ENCODE measurements at places on chromosomes 16 and 17.

GRCh38 chr16:62955033-62955349 lies 918.8 kb upstream of the CDH8 start:
- DNase-seq, result no peak

GRCh38 chr16:88596483-88596882 lies 26.3 kb downstream of the ZC3H18 start:
- no peak for DNase-seq

DNA sequence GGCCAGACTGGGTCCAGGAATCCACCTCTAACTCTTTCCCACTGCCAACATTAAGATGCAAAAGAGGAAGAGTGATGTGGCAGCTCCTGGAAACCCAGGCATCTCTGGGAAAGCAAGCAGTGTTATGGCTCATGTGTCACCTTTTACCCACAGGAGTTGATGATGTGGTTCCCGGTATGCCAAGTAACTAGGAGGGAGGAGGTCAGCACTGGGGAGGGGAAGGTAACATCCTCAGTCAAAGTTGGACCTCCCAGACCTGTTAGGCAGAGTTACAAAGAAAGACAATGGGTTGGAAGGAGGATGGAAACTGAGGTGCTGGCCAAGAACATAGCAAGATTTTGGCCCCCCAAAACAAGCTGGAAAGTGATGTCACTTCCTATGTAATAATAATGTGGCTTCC lies 11.4 kb downstream of the KRABD2 start:
- DNase-seq, result peak; percentile 61

DNA sequence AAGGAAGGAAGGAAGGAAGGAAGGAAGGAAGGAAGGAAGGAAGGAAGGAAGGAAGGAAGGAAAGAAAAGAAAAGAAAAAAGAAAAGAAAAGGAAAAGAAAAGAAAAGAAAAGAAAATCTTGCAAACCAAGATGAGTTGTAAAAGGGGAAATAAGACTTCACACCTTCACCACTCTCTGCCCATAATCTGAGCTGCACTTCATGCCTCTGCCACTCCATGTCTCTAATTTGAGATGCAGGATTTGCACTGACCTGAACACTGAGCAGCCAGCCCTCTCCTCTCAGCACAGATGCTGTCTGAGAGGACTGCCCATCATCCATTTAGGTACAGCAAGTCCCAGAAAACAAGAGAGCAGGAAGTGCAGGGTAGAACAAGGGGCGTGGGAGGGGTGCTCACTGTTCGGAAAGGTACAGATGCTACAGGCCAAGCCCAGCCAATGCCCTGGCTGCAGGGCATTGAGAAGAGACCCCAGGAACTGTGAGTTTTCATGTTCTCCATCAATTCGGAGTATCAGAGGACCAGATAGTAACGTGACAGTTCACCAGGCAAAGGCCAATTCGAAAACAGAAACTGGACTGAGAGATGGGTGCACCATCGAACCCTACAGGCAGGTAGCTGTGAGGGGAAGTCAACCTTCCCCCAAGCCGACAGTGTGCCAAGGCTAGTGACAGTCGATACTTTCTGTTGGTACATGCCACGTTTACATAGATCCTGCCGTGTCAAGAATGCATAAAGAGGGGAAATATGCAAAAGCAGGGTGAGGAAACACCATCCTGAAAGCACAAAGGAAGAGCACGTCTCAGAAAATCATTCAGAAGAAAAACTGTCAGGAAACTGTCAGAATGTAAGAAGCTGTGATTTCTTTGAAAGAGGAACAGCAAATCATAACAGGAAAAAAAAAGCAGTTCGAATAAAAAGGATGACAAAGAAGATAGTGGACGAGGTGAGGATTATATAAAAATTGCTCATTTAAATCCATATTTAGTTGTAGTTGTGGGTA lies 142.0 kb upstream of the RCVRN start:
- DNase-seq, result no peak

GRCh38 chr16:86980644-86981043 lies 336.5 kb downstream of the C16orf95 start:
- DNase-seq, result no peak

GRCh38 chr17:70869402-70870085 lies 700.2 kb downstream of the KCNJ2 start:
- no peak for DNase-seq

DNA sequence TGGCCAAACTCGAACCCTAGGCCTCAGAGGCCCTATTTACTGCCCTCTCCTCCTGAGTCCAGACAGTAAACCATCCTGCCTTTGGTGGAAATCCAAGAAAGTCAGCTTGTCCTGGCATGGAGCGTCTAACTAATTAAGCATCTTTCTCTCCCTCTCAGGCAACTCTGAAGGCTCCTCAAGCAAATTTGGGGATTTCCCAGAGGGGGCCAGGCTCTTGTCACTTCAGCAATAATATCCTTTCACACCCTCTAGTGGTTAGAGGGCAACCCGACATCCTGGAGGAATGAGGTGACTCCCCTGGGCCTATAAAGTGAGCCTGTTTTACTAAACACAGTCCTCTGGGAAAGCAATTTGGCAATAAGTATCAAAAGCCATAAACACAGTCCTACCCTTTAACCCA lies 60.4 kb downstream of the NOG start:
- peak; percentile 89 for DNase-seq

- no peak for DNase-seq
These were observed 1.8 kb upstream of the ACTG1 start for GRCh38 chr17:81514489-81514738.

GRCh38 chr17:61429274-61429673 lies 22.9 kb upstream of the TBX4 start:
- no peak for DNase-seq

DNA sequence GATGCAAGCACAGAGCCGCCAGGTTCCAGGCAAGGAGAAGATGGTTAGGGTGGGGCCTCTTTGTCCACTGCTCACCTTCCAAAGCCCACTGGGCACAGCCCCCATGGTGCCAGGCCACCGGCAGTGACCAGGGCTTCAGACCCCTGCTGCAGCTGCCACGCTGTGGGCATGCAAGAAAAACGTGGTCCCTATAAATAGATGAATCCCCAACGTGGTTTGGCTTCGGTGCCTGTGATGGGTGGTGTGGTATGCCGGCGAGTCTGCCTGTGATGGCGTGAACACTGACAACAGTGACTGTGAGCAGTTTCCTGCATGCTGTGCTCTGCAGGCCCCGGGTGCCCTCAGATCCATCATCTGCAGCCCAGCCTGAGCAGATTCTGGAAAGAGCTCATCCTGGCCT lies 36.6 kb downstream of the RAB11FIP4 start:
- DNase-seq, result no peak

- no peak for DNase-seq
These were observed 1.3 kb downstream of the SLC2A4 start for GRCh38 chr17:7282752-7283321.

GRCh38 chr16:5336941-5337340 lies 239.3 kb upstream of the EEF2KMT start:
- DNase-seq, result no peak

DNA sequence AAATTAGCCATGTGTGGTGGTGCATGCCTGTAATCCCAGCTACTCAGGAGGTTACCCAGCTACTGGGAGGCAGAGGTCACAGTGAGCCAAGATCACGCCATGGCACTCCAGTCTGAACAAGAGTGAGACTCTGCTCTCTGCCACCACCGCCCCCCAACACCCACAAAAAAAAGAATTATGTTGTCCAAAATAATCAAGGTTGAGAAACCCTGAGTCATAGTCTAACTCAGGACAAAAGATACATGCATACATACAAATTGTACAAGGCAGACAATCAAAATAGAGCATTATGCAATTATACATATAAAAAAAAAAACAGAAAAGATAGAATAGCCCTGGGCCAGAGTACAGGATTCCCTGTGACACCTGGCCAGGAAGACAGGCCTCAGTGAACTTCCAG lies 6.6 kb upstream of the KPNB1 start:
- DNase-seq, result no peak

GRCh38 chr17:2814481-2815341 lies 18.5 kb downstream of the RAP1GAP2 start:
- DNase-seq, result peak; percentile 68

DNA sequence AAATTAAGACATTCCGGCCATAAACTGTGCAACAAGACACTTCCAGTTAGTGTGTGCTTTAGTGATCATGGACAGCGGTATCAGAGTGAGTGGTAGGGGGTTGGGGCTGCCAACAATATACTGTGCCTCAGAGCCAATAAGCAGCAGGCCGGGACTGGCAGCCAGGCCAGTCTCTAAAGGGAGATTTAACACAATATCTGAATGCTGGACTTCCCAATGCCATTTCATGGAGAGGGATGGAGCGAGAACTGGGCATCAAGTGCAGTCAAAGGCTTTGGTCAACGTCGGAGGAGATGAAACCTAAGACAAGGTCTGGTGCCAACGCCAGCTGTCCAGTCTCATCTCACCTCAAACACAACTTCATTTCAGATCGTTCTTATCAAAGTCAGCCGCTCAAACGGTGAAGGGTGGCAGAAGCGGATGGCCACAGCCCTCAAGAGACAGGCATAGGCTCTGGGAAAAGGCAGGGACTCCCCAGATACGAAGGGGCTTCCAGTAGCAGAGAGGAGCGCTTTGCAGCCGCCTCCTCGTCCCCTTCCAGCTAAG lies 935 bp downstream of the USP32 start:
- peak; percentile 53 for DNase-seq

DNA sequence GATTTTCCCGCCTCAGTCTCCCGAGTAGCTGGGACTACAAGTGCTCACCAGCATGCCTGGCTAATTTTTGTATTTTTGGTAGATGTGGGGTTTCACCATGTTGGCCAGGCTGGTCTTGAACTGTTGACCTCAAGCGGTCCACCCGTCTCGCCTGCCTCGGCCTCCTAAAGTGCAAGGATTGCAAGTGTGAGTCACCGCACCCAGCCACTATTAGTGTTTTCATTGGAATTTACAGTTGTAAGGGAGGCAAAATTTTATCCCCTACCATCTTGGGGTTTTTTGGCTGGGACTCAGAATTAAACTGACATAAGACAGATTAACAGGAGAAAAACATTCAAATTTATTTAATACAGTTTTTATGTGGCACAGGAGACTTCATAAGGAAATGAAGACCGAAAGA lies 12.3 kb upstream of the MYCBPAP start:
- peak; percentile 69 for DNase-seq

DNA sequence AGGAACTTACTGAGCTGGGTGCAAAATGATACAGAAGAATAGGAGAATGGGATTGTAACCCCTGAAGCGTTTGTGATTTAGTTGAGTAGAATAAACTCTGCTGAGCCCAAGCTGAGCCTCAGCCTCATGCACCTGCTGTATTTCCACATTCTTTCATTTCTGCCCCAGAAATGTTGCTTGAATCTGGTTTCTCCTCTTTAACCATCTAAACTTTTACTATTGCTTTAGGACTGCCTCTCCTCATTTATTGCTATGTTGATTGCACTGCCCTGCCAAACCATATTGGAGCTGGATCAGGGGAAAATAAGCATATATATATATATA lies 64.8 kb downstream of the PITPNC1 start:
- DNase-seq, result no peak

DNA sequence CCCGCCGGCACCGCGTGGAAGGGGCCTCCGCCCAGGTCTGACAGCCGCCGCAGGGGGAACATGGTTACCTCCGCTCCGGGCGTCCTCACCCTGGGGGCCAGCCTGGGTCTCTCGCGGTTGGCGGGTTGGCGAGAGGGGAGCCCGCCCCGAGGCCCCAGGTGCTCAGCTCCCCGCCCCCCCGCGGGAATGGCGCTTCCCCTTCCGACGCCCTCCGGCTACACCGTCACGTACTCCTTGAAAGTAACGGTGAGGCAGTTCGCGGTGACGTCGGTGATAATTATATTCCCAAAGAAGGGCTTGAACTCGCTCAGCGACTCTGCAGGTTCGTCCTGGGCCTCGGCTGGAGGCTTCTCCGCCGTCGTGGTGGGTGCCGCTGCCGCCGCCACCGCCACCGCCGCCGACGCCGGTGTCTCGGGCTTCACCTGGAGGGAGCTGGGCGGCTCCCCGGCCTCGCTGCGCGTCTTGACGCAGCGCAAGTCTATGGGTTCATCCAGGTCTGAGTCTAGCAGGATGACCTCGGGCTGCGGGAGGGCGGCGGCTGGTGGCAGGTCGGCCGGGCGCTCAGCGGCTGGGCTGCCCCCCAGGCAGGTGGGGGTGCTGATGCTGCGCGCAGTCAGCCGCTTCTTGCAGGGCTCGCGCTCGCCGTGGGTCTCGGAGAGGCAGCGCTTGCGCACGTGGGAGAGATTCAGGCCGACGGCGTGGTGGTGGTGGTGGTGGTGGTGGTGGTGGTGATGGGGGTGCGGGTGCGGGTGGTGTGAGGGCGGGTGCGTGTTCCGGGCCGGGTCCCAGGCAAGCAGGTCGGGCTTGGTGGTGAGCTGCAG lies 5.3 kb downstream of the CBX4 start:
- no peak for DNase-seq

DNA sequence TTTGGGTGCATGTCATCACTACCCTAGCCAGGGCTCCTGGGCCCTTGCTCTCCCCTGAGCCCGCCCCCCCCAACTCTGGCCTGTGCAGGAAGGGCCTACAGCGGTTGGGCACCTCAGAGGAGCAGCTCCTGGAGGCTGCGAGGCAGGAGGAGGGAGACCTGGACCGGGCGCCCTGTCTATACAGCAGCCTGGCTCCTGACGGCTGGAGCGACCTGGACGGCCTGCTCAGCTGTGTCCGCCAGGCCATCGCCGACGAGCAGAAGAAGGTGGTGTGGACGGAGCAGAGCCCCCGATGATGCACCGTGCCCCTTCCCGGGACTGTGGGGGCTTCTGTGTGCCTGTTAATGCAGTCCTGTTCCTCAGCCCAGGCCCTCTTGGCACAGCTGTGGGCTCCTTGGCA lies 12.1 kb downstream of the SGSH start:
- DNase-seq, result no peak

DNA sequence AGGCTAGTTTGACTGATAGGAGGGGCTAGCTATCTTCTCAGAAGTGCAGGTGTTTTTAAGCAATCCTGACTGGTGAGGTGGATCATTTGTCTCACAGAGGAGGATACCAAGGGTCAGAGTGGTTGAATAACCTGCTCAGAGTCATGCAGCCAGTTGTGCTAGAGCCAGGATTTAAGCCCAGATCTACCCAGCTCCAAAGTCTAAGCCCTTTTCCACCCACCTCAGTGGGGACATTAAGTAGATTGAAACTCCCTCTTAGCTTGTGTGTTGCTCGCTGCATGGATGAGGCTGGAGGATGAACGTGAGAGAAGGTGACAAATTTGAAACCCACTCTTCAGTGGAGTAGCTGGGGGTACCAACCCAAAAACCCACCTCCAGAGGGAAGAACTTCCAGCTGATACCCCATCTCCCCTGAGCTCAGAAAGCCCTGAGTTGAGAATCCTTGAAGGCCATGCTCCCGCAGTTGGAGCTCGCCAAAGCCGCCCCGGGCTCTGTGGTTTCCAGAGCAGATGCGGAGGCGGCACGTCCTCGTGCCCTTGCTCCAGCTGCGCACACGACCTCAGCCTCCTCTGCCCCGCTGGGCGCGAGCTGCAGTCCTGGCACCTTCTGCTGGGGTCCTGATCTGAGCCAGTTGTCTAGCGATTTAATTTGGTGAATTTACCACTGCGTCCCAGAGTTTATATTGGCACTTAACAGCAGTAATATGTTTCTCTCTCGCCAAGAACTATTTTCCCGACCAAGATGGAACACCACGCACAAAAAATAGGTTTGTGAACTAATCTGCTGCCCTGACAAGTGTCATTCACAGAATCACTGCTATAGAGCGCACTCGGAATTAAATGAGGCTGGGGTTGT lies 159.5 kb downstream of the CCDC182 start:
- DNase-seq, result no peak

Data from A172 (cell line).